ENCODE measurements at places on chromosomes 3 and 15.

DNA sequence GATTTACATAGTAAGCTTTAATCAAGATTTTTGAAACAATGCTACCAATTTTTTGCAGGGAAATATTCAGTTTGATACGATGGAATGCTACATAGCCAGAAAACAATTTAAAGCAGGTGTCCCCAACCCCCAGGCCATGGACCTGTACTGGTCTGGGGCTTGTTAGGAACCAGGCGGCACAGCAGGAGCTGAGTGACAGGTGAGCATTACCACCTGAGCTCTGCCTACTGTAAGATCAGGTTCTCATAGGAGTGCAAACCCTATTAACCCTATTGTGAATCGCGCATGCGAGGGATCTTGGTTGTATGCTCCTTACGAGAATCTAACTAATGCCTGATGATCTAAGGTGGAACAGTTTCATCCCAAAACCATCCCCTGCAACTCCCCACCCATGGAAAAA is 322.6 kb upstream of the NECTIN3 start:
- no peak for DNase-seq

DNA sequence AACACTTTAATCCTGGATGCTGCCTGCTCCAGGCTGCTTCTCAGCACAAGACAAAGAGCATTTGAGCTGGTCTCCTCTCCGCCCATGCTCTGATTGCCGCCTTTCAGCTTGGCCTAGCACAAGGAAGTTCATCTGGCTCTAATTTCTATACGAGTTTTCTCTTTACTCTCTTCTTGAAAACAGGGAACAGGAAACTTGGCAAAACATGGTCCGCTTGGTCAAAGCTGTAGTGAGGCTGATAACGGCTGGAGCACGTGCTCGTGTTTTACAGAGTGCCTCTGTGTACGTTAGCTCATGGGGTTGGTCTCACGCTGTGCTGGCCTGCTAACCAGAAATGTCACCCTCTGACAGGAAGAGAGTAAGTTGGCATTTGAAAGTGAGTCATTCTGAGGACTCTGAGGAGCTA is 19.2 kb downstream of the RARRES1 start:
- no peak for DNase-seq

DNA sequence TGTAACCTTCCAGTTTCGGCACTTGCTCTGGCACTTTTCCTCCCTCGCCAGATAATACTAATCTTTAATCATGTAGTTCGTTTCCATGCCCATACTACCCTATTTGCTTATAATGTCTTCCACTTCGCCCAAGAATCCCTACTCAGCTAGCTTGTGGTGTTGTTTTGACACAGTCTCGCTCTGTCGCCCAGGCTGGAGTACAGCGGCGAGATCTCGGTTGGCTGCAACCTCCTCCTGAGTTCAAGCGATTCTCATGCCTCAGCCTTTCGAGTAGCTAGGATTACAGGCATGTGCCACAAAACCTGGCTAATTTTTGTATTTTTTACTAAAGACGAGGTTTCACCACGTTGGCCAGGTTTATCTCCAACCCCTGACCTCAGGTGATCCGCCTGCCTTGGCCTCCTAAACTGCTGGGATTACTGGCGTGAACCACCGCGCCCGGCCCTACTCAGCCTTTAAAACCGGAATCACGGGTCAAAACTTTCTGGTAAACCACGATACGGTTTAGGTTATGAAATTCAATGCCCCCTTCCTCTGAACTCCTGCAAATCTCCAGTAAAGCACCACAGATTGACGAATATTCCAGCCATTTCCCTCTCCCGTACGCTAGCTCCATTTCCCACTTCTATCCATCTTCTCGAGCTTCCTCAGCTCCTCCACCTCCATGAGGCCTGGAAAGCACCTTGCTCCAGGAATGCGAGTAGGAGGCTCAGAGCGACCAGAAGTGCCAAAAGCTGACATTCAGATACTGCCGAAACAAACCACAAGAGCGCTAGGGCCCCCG is 878 bp upstream of the RAD51 start:
- peak; percentile 33 for DNase-seq

- DNase-seq = peak; percentile 65
These were observed 269.3 kb downstream of the ARPP21 start for GRCh38 chr3:35908366-35909232.

DNA sequence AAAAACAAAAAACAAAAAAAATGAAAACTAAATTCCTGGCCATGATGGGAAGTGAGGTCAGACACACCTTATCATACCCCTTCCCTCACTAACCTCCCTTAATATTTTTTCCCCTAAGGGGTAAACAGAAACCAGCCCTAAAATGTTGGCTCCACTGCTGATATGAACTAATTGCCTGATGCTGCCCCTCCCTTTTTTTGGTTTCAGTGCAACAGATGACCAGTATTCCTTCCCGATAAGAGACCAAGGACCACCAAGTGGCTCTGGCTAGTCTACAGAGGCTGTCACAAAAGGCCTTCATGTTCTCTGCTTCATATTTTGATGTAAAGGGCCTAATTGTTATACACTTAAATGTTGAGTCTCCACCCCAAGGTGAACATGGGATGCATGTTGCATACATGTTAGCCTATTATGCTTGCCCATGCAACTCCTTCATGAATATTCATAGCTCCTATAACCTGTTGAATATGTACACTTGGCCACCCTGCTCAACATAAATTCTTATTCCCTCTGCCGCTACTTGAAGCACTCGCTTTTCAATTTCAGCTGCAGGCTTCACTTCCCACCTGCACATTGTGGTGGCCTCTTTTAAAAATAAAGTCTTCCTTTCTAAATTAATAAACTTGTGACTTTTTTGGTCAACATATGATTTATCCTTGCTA is 12.3 kb upstream of the STAC start:
- DNase-seq = no peak

Measured in DMS53 (cell line).